ENCODE measurements at places on chromosomes 2 and 18. TPM values are rescaled to one million over a fixed set of nuclear protein-coding genes. Genes with fewer than 3 reads are reported as not detected.

- no peak for DNase-seq
- no peaks in the 10 kb centered on the region for H3K4me1 ChIP-seq
- no peaks in the 10 kb centered on the region for H3K27me3 ChIP-seq
- no peak overlapping the region for H3K27ac ChIP-seq
These were observed 136.7 kb upstream of the ZFP36L2 start for GRCh38 chr2:43363120-43363519.

DNA sequence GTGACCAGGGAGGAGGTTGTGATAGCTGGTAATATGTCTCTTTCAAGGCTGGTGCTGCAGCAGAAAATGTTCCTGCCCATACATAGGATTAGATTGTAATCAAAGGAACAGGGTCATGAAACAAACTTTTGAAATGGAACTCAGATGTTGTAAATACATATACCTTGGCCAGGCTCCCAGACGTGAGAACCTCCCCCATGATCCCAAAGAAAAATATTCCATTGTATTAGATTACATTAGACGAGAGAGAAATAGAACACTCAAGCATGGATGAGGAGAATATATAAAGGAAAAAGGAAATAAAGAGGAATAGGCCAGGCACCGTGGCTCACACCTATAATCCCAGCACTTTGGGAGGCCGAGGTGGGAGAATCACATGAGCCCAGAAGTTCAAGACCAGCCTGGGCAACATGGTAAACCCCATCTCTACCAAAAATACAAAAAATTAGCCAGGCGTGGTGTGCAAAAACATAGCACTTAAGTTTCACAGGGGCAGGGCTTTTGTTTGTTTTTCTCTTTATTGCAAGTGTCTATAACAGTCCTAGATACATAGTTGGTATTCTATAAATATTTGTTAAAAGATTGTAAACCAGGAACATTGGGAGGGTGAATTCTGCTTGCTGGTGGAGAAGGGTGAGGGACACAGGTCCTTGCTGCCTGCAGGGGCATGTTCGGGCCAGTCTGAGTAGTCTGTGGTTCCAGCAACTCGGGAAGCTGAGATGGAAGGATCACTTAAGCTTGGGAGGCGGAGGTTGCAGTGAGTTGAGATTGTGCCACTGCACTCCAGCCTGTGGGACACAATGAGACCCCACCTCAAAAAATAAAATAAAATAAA lies 52.8 kb downstream of the RPL37A start:
- no peaks in the 10 kb centered on the region for H3K27me3 ChIP-seq
- no peaks in the 10 kb centered on the region for H3K36me3 ChIP-seq
- H3K4me1 ChIP-seq, result no peaks in the 10 kb centered on the region
- no peak overlapping the region for H3K27ac ChIP-seq

DNA sequence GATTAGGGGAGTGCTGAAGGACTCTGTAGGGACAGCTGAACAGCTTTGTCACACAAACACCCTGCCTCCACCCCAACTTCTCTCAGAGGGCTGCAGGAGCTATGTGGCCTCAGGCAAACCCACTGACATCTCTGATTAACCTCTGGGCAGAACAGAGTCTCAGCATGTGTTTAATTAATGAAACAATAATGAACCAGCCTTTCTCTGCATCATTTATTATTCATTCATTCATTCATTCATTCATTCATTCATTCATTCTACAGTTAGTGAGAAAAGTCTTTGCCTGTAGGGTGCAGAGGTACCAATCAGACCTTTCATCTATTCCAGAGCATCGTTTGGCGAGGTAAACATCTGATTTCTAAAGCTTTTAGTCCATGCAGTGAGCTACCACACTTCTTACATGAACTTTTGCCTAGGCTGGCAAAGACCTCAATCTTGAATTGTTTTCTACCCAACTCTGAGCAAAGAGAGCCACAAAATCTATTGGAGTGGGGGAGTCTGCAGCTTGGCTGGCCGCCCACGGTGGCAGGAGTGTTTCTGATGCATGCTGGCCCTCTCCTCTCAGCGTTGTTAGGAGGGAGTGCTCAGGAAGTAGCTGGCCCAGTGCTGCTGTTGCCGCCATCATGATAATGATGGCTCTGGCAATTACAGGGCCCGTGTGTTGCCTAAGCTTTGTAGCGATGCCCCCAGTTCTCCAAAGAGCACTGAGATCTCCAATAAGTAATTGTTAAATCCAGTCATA lies 198.9 kb downstream of the SMAD7 start:
- H3K27me3 ChIP-seq, result no peaks in the 10 kb centered on the region
- H3K4me3 ChIP-seq, result no peak overlapping the region
- no peak overlapping the region for H3K27ac ChIP-seq
- no peaks in the 10 kb centered on the region for H3K36me3 ChIP-seq

GRCh38 chr18:24695168-24695567 lies 234.7 kb downstream of the HRH4 start:
- H3K27ac ChIP-seq, result no peak overlapping the region
- H3K36me3 ChIP-seq, result no peaks in the 10 kb centered on the region
- H3K4me3 ChIP-seq, result no peak overlapping the region
- no peaks in the 10 kb centered on the region for H3K4me1 ChIP-seq
- no peaks in the 10 kb centered on the region for H3K27me3 ChIP-seq
- DNase-seq, result no peak

DNA sequence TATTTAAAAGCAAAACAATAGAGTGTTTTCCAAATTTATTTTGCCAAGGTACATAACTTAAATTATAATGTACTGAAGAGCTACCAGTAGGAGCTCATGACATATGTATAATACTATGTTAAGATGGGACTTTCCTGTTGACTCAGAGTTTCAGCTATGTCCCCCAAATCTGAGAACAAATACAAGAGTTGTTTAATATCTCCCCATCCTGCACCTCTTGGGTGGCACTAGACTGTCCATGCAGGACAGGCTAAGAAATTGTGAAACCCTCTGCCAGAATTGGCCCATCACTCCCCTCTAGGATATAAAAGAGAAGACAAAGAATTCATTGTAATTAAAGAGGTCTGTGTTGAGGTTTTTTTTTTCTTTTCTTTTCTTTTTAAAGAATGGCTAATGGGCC lies 21.7 kb upstream of the CTAGE1 start:
- no peak for DNase-seq
- no peak overlapping the region for H3K4me3 ChIP-seq
- no peaks in the 10 kb centered on the region for H3K4me1 ChIP-seq
- H3K27ac ChIP-seq, result no peak overlapping the region
- no peaks in the 10 kb centered on the region for H3K27me3 ChIP-seq

GRCh38 chr2:40419364-40419762 lies 32.5 kb downstream of the SLC8A1 start:
- no peak overlapping the region for H3K4me3 ChIP-seq
- H3K27me3 ChIP-seq, result no peaks in the 10 kb centered on the region
- H3K36me3 ChIP-seq, result no peaks in the 10 kb centered on the region
- H3K4me1 ChIP-seq, result peaks cover 3% of the 10 kb centered on the region
- no peak for DNase-seq

DNA sequence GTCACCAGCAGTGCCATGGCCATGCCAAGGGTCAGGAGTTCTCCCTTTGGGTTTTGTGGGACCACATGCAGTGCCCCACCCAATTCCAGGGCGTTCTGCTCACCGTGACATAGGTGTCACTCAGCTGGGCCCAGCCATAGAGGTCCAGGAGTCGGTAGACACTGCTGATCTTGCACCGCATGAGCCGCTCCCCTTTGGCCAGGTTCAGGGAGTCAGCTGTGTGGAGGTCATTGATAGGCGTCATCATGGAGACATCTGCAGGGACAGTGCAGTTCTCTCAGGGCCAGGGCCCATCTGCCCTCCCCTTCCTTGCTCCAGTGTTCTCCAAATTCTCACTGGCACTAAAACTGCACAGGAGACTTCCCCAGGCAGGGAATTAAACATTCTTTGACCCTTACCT lies 71.9 kb downstream of the ADD2 start:
- H3K4me3 ChIP-seq, result no peak overlapping the region
- H3K36me3 ChIP-seq, result no peaks in the 10 kb centered on the region
- no peaks in the 10 kb centered on the region for H3K4me1 ChIP-seq
- H3K27me3 ChIP-seq, result no peaks in the 10 kb centered on the region
- no peak overlapping the region for H3K27ac ChIP-seq

DNA sequence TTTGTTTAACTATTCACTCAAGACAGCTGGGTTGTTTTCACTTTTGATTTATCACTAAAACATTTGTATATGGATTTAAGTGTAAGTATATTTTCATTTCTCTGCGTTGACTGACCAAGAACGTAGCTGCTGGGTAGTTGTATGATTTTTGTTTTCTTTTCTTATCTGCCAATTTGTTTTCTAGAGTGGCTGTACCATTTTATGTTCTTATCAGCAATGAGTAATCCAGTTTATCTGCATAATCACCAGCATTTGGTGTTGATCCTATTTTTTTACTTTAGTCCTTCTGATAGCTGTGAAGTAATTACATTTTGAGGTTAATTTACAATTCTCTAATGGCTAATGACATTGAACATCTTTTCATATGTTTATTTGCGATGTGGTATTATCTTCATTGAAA lies 1178.4 kb upstream of the TMEFF2 start:
- no peak overlapping the region for H3K4me3 ChIP-seq
- no peaks in the 10 kb centered on the region for H3K4me1 ChIP-seq
- DNase-seq, result no peak
- no peaks in the 10 kb centered on the region for H3K36me3 ChIP-seq
- no peak overlapping the region for H3K27ac ChIP-seq
- no peaks in the 10 kb centered on the region for H3K27me3 ChIP-seq

DNA sequence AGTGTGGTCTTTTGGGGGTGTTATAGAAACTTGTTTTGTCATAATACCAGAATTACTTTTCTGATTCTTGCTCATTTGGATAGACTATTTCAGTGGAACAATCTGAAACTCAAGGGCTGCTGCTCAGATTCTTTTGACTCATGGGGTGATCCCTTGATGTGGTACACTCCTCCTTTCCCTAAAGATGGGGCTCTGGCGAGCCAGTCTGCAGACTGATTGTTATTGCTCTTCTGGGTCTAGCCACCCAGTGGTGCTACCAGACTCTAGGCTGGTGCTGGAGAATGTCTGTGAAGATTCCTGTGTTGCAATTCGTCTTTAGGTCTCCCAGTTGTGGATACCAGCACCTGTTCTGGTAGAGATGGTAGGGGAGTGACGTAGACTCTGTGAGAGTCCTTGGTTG lies 4.2 kb upstream of the MARS2 start:
- no peaks in the 10 kb centered on the region for H3K4me1 ChIP-seq
- H3K27ac ChIP-seq, result no peak overlapping the region
- no peak overlapping the region for H3K4me3 ChIP-seq
- no peak for DNase-seq
- H3K36me3 ChIP-seq, result no peaks in the 10 kb centered on the region

- H3K4me1 ChIP-seq, result no peaks in the 10 kb centered on the region
- DNase-seq, result no peak
- no peak overlapping the region for H3K4me3 ChIP-seq
- no peaks in the 10 kb centered on the region for H3K36me3 ChIP-seq
These were observed 64.9 kb downstream of the KLHL29 start for GRCh38 chr2:23449831-23450331.

- no peaks in the 10 kb centered on the region for H3K27me3 ChIP-seq
- no peak overlapping the region for H3K27ac ChIP-seq
- H3K36me3 ChIP-seq, result peaks cover 8% of the 10 kb centered on the region
- no peak for DNase-seq
- H3K4me3 ChIP-seq, result no peak overlapping the region
- H3K4me1 ChIP-seq, result no peaks in the 10 kb centered on the region
These were observed 42.3 kb upstream of the FHOD3 start for GRCh38 chr18:36255072-36255698.

- no peaks in the 10 kb centered on the region for H3K4me1 ChIP-seq
- no peaks in the 10 kb centered on the region for H3K27me3 ChIP-seq
- H3K27ac ChIP-seq, result no peak overlapping the region
These were observed 198.0 kb upstream of the NCKAP5 start for GRCh38 chr2:133766164-133766832.

- no peak overlapping the region for H3K4me3 ChIP-seq
- H3K27ac ChIP-seq, result no peak overlapping the region
- no peaks in the 10 kb centered on the region for H3K36me3 ChIP-seq
- no peak for DNase-seq
These were observed 9.7 kb upstream of the ZNF516 start for GRCh38 chr18:76504749-76505148.

- H3K4me3 ChIP-seq, result no peak overlapping the region
- no peak for DNase-seq
- peaks cover 46% of the 10 kb centered on the region for H3K4me1 ChIP-seq
- H3K27ac ChIP-seq, result no peak overlapping the region
- H3K27me3 ChIP-seq, result no peaks in the 10 kb centered on the region
These were observed 6.6 kb downstream of the NCK2 start for GRCh38 chr2:105751272-105751671.

DNA sequence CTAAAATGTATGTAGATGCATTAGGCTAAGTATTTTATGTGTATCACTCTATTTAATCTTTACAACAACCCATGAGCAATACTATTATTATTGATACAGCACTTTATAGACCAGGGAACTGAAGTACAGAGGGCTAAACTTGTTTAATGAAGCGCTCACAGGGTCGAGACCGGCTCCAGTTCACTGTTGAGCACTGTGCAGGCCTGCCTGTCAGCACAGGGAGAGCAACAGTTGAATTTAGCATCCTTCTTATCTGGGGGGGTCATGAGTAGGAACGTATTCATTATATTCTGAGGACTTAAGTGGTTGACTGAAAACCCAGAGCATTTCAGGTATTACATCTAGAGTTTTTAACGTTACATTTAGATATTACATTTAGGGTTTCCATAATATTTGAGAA lies 120.1 kb downstream of the PLCL1 start:
- no peak overlapping the region for H3K27ac ChIP-seq
- no peak for DNase-seq
- H3K36me3 ChIP-seq, result no peaks in the 10 kb centered on the region
- no peaks in the 10 kb centered on the region for H3K4me1 ChIP-seq

- no peak overlapping the region for H3K27ac ChIP-seq
- H3K36me3 ChIP-seq, result no peaks in the 10 kb centered on the region
- no peak for DNase-seq
- no peak overlapping the region for H3K4me3 ChIP-seq
These were observed 442.6 kb downstream of the CMPK2 start for GRCh38 chr2:6423157-6423556.

GRCh38 chr2:85394261-85394681 lies 15.9 kb downstream of the CAPG start:
- no peak for DNase-seq

GRCh38 chr18:10936176-10937053 lies 213.0 kb downstream of the PIEZO2 start:
- DNase-seq, result no peak
- no peak overlapping the region for H3K4me3 ChIP-seq
- H3K27ac ChIP-seq, result no peak overlapping the region
- H3K36me3 ChIP-seq, result no peaks in the 10 kb centered on the region
- no peaks in the 10 kb centered on the region for H3K27me3 ChIP-seq

Gene TMEM182
- polyA plus RNA-seq, result 0.67 TPM

Gene ADRA2B
- polyA plus RNA-seq, result not detected

Gene KCNG2
- polyA plus RNA-seq, result 0.10 TPM

Gene SIX2
- 0.06 TPM for polyA plus RNA-seq

Gene ABCB11
- polyA plus RNA-seq, result 0.03 TPM

Gene GREB1L
- 0.52 TPM for polyA plus RNA-seq

Gene SLC9A4
- not detected for polyA plus RNA-seq

Gene LYG1
- 1.5 TPM for polyA plus RNA-seq

Gene CYTIP
- polyA plus RNA-seq, result 9.4 TPM

Gene IL37
- not detected for polyA plus RNA-seq

Gene FEV
- 3.1 TPM for polyA plus RNA-seq

Gene PLGLB2
- polyA plus RNA-seq, result 4.0 TPM

Gene SPEG
- 0.45 TPM for polyA plus RNA-seq

Gene RAD51AP2
- not detected for polyA plus RNA-seq

Measured in small intestine (tissue), 16 donors.